ENCODE measurements at places on chromosomes 2 and 18.

DNA sequence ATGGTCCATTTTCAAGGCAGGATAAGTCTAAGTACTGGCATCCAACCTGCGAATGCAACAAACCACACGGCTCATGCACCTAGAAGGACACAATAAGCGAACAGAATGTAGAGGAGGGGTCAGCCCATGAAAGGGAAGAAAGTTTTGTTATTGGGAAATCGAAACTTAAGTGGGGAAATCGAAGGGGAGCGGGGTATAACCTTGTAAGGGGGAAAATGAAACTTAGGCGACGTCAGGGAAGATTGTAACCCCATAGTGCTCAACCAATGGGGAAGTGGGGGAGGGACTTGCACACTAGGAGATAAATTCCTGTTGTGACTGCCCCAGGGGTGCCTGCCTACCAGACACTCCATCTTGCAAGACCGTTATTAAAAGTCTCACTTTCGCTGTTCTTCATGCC is 15.6 kb upstream of the OTOF start:
- DNase-seq: no peak

- DNase-seq: no peak
These were observed 105.2 kb downstream of the GALNT14 start for GRCh38 chr2:31033032-31033431.

- no peak for DNase-seq
These were observed 122.3 kb downstream of the HAUS1 start for GRCh38 chr18:46226461-46226860.

- no peak for DNase-seq
These were observed 54.5 kb downstream of the ODC1 start for GRCh38 chr2:10393640-10393982.

DNA sequence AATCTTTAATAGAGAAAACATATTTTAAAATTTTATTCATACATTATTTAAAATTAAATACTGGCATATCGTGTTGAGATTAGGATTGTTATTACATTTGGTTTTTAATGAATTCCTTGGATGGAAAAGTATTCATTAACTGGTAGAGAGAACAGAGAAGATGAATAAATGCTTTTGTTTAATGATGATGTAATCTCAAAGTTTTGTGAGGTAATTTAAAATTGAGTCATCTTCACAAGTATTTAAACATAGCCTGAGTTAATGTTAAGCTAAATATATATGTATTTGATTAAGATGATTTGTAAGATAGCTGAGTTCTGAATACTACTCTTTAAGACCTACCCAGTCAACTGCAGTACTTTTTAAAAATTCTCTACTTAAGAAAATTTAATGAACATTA is 713.4 kb upstream of the VRK2 start:
- DNase-seq: no peak

DNA sequence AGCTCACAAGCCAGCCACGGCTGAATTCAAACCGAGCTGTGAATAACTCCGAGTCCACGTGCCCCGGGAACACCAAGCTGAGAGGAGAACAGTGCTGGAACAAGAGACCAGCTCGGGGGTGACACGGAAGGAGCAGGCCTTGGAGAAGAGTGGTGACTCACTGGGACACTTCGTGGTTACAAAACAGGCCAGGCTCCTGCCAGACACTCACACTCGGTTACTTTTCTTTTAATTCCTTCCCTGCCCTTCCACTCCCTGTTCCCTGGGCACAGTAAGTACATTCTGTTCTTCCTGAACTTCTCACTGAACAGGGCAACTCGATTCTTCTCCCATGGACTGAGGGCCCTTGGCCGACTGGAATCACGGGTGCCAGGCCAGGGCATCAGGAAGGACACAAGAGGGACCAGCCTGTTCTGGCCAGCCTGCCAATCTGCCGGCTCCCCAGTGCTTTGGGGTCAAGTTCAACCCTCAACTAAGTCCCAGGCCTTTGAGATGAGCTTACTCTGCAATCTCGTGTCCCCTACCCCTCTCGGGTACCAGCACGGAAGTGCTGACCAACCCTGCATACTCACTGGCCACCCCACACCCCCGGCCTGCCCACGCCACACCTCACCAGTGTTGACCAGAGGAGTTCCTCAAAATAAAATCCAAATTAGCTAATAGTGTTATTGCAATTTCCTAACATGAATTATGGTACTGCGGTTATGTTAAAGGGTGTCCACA is 87.5 kb downstream of the TFCP2L1 start:
- no peak for DNase-seq

DNA sequence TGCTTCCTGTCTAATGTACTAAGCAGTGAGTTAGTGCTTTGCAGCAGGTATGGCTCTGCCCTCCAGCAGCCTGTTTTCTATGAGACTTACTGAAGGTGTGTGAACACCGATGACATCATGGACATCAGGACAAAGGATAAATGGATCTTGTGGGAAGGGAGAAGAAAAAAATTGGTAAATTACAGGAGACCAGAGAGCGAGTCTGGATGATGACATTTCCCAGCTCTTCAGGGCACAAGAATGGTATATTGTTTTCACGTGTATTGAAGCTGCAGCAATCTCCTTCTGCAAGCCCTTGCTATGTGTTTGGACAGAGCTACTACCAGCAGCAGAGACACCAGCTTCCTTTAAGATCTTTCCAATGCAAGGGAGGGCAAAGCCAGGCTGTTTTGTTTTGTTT is 47.2 kb downstream of the DCC start:
- no peak for DNase-seq

DNA sequence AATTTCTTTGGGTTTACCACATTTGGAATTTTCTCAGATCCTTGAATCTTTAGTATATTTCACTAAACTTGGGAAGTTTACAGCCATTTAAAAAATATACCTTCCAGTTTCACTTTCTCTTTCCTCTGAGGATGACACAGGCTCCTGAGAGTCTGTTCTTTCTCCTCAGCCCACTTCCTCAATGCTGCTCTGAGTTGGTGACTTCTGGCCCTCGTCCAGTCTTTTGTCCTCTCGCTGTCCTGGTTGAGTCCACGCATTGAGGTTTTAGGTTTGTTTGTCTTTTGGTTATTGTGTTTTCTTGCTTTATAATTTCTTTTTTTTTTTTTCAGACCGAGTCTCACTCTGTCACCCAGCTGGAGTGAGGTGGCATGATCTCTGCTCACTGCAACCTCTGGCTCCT is 40.7 kb upstream of the GALR1 start:
- peak; percentile 69 for DNase-seq

DNA sequence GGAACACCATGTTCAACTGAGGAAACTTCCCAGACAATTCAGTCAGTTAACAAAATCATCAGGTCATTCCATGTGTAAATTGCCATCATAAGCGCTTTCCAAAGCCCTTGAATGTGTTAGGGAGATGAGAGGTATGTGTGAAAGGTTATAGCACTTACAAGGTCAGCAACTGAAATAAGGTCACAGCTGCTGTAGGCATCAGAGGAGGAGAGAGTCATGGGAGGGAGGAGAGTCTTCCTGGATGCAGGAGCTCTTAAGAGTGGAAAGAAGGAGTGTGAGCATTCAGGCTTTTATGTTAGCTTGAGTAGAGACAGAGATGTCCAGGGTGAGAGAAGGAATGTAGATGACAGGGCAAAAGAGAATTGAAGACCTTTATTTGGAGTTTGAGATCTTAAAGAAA is 67.0 kb downstream of the CAB39 start:
- no peak for DNase-seq

GRCh38 chr2:134134313-134134706 is 119.6 kb upstream of the MGAT5 start:
- no peak for DNase-seq

DNA sequence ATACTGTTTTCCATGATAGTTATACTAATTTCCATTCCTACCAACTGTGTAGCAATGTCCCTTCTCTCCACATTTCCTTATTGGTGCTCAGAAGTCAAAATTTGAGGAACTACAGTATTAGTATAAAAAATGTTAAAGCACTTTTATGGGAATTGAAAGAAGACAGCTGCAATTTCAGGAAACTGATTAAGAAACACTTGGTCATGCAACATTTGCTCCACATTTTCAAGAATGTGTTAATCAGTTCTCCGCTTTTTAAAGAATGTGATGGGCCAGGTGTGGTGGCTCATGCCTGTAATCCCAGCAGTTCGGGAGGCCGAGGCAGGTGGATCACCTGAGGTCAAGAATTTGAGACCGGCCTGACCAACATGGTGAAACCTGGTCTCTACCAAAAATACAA is 33.6 kb upstream of the MGAT4A start:
- no peak for DNase-seq

DNA sequence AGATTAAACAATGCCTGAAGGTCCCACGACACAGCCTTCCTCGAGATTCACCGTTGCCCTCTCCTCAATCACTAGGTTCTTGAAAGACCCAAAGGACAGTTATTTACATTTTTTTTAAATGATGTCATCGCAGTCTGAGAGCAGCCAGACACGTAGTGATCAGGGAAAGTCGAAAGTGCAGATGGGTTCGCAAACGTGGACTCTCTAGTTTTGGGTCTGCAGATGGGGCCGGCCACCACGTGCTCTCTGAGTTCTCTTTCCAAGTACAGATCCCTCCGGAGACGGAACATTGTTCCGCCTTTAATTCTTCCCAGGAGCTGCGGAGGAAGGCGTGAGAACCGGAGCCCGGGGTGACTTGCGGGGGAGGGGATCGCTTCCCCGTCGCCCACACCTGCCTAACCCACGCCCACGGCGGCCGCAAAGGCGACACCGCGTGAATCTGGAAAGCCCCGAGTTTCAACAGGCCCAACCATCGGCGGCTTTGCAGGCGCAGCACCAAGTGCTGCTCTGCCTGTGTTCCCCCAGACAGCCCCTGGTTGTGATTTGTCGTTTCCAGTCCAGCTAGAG is 54.3 kb downstream of the PKDCC start:
- DNase-seq: no peak

DNA sequence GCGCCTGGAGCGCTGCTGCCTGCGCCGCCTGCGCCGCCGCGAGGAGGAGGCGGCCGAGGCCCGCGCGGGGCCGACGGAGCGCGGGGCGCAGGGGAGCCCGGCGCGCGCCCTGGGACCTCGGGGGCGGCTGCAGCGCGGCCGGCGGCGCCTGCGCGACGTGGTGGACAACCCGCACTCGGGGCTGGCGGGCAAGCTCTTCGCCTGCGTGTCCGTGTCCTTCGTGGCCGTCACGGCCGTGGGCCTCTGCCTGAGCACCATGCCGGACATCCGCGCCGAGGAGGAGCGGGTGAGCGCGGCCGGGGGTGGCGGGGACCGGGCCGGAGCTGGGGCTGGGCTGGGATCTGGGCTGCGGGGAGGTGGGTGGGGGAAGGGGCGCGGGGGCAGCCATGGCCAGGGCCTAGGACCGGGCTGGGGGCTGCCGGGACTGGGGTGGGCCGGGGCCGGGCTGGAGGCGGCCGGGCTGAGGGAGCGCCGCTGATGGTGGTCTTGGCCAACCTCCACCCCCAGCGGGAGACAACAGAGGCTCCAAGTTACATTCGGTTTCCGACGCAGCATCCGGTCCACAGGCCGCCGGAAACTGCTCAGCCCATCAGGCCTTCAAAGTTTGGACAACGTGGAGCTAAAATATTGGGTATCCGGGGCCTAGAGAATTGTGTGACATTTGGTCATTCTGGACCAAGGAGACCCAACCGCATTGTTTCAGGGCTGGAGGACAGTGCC is 66.4 kb downstream of the KCNG2 start:
- DNase-seq: no peak

- no peak for DNase-seq
These were observed 34.8 kb upstream of the MGAT5 start for GRCh38 chr2:134218930-134219658.

- DNase-seq: no peak
These were observed at the start of gene SLC16A14 for GRCh38 chr2:230068651-230069055. TSS of gene SLC16A14 (minus strand) at chr2:230068924. CDS start at chr2:230059352, 9,572 bp downstream.

DNA sequence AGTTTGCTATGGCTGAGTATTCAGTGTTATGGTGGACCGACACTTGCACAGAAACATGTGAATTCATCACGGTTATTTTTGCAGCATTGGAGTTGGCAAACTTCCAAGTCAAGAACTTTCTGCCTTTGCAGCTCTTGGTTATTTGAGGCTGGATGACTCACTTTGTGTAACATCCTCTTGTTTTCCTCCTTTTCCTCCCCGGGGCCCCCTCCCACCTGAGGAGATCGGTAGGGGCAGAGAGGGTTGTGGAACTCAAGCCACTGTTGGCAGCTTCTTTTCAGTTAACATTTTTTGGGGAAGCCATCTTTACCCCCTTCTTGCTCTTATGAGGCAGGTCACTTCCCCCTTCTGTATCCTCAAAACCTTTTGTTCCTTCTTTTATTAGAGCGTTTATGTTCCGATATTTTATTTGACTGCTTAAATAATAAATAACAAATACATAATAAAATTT is 48.6 kb downstream of the DDX1 start:
- DNase-seq: peak; percentile 77

GRCh38 chr18:74310411-74310810 is 5.2 kb upstream of the C18orf63 start:
- no peak for DNase-seq

GRCh38 chr2:42906111-42906556 is 113.8 kb upstream of the HAAO start:
- no peak for DNase-seq

- DNase-seq: no peak
These were observed 6.6 kb upstream of the ASAP2 start for GRCh38 chr2:9199716-9200632.

- DNase-seq: no peak
These were observed 53.8 kb downstream of the USP34 start for GRCh38 chr2:61416871-61417645.

DNA sequence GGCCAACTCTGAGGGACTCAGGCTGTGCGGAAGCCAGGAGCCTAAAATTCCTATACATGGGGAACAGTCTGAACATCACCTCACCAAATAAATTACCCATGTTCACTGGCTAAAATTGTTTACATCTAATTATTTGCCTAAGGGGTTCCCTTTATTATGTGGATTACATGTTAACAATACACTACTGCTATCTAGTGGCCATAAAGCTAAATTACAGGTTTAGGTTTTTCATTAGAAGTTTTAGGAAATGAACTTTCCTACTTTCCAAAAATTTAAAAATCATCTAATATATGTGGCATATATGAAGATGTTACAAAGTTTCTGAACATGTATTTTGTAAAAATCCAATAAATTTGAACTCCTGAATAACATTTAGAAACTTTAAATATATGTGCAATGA is 40.3 kb downstream of the PLA2R1 start:
- DNase-seq: no peak

DNA sequence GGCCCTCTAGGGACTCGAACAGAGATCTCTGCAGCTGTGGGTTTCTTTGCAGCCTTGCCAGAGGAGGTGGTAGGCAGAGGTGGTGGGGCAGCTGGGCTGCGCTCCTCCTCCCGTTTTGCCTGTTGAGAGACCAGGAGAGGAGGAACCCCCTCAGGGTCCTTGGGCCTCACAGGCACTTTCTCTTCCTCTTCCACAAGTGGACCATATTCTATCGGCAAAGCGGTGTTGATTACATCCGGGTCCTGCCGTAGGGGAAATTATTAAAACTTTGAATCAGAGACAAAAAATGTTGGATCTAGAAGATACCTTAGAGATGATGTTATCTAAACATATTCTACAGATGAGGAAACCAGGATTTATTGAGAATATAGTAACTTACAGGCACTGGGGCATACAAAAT is 78.5 kb downstream of the CLIP4 start:
- DNase-seq: no peak

Data from smooth muscle cell of the brain vasculature (primary cell).